ENCODE measurements at places on chromosomes 16 and 17.

DNA sequence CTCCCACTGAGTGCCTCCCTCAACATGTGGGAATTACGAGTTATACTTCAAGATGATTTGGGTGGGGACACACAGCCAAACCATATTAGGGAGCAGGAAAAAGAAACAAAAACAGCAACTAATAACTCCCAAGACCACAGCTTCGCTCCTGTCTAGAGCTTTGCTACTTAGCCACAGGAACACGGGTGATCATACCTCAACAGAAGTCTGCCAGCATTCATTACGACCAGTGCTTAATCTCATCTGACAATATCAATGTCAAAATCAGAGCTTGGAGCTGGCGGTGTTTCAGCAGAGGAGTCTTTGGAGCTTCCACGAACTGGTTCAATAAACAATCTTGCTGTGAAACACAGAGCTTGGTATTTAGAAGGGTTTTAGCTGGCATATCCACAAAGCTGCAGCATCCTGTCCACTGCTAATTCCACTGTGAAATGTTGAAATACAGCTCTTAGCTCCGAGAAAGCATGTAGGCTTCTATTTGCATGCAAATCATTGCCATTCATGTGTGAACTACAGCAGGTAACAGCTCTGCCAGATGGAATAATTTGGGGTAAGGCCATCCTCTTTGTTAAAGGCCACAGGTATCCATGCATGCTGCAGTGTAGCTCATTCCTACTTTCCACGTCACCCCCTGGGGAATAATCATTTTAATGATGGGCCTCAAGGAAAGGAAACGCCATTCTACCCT is 128.4 kb upstream of the GOT2 start:
- DNase-seq, result peak; percentile 72

GRCh38 chr16:25481636-25482035 is 210.1 kb upstream of the HS3ST4 start:
- peak; percentile 77 for DNase-seq

DNA sequence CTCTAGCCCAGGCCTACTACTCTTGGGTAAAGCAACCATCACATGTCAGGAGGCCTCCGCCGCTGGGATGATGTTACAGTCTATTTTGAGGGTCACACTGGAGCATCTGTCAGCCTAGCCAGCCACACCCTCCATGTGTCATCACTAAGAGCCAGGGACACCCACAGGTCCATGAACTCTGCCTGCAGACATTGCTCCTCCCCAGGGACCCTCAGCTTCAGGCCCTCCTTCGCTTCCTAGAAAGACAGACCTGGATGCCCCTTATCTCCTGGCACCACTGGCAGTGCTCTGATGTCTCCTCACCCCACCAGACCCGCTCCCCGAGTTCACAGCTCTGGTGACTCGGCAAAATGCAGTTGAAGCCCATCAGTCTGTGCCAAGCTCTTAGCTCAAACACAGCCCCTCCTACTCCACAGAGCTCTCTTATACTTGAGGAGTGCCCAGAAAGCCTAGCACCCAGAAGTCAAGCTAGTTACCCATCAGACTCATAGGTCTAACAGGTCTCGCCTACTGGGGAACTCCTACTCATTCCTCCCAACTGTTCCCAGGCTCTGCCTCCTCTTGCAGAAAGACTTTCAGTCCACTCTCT is 5.9 kb downstream of the RANBP10 start:
- DNase-seq, result no peak

DNA sequence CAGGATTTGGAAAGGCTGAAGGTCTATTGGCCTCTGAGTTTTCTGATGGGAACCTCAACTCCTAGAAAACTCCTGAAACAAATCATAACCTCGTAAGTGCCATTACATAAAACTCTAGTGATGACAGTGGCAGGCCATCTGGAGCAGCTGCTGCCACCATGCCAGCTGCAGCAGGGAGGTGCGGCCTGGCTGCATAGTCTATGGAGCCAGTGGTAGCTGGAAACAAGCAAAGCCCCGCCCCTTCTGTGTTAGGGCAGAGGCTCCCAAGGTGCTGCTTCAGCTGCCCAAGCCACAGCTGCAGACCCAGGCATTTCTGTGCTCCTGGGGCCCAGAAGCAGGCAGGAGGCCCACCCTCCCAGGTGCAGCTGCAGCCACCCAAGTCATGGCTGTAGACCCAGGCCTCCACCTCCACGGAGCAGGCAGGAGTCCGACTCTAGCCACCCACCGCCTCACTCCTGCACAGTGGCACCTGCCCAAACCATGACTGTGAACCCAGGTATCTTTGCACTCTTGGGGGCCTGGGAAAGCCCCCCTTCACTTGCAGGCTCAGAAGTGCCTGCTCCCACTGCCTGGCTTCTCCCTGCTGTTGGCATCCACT is 254.1 kb upstream of the KCNJ16 start:
- DNase-seq, result no peak

GRCh38 chr16:83269048-83269447 is 538.7 kb upstream of the HSBP1 start:
- DNase-seq, result no peak

All from endodermal cell (in vitro differentiated cells).